ENCODE measurements at places on chromosomes 5 and 9.
A peak's percentile ranks its signal among the peaks of the same experiment; 100 is the strongest.

DNA sequence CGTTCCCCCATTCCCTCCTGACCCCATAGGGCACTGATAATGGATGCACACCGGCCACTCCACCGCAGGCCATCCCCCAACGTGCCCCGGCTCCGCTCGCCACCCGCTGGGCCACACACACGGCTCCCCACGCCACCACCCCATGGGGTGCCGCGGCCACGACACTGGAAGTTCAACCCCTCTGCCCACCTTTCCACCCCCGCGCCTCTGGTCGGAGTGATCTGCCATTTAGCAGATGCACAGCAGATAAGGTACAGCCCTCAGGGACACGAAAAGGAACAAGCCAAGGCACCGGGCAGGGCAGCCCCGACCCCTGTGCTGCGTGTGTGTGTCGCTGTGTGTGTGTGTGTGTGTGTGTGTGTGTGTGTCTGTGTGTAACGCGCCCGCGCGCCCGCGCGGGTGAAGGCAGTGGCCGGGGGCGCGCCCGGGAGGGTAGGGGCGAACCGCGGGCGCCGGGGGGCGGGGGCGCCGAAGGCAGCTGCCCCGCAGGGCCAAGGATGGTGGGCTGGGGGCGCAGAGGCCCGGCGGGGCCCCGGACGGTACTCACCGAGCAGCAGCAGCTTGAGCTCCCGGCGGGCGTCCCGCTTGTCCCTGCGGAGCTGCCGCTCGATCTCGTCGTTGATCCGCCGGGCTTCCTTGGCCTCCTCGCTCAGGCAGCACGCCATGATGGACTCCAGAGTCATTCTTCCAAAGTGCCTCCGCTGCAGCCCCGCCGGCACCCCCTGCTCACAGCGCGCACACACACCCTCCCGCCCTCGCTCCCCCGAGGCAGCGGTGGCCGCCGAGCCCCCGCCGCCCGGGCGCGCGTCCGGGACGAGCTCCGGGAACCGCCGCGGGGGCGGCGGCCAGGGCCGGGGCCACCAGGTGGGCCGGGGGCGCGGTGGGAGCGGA, 813 bp downstream of the GNAQ start:
- peak; percentile 47 for DNase-seq

DNA sequence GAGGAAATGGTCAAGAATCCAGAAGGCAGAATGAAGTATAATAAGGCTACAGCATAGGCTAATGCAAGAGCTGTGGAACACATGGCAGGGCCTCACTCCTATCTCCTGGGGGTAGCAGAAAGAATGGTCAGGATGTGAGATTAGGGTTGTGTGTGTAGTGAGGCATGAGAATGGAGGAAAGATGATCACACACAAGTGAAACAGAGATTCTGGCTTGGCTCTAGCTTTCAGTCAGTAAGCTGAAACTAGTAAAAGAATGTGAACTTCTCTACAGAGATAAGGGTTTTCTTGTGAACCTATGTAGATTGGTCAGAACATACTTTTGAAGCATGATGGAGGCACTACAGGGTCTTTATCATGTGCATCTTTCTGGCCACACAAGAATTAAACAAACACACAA, 298.8 kb downstream of the ASTN2 start:
- no peak for DNase-seq

- DNase-seq: no peak
Measured at GRCh38 chr5:138065102-138065501, 18.7 kb upstream of the WNT8A start.

GRCh38 chr5:994272-994607, 14.4 kb upstream of the NKD2 start:
- DNase-seq: peak; percentile 12

DNA sequence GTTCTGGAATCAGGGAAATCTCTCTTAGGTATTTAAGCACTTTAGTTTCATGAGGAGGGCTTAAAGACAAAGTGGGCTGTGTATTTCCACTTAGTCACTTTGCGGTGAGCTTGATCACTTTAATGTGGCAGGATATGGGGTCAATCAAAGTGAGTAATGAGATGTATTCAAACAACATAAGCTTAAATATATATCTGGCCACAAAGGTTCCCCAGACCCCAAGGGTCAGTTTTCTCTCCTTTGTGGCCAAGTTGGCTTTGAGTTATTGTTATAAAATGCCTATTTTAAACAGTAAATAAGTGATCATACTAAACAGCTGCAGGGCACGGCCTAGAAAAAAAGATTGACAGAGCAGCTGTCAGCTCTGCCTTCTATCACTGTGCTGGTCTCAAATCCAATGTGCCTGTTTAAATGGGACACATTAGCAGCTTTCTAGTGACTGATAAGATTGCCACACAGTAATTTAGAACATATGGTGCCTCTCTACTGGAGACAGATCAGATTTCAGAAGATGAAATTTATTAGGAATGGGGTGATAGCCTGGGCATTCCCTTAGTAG, 363.9 kb downstream of the AGTPBP1 start:
- no peak for DNase-seq

GRCh38 chr5:66981266-66982055, 215.1 kb downstream of the CD180 start:
- no peak for DNase-seq

GRCh38 chr5:98200726-98201541, 572.5 kb upstream of the RGMB start:
- no peak for DNase-seq

GRCh38 chr9:126367139-126367538, 40.5 kb downstream of the MVB12B start:
- DNase-seq: no peak

- no peak for DNase-seq
Measured at GRCh38 chr5:66542711-66543110, 53.5 kb upstream of the MAST4 start.

DNA sequence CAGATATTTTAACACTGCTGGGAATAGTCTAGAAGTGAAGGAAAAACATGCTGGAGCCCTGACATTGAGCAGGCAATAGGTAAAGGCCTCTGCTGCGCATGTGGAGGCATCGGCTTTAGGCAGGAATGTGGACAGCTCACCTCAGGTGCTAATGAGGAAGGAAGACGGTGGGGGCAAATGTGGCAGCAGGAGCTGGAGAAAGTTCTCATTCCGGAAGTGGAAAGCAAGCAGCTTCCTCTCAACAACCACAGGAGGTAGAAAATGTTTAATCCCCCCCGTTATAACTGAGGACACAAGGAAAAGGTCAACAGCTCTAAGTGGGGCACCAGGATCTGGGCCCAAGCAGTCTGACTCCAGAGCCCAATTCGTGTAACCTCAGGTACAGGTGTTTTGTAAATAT, 7.6 kb upstream of the RPS14 start:
- no peak for DNase-seq

GRCh38 chr9:89515416-89515815, 17.5 kb upstream of the SEMA4D start:
- no peak for DNase-seq

- DNase-seq: no peak
Measured at GRCh38 chr5:123517476-123517875, 5.5 kb downstream of the CSNK1G3 start.

GRCh38 chr5:135030123-135030955, 3.7 kb downstream of the PITX1 start:
- DNase-seq: no peak

GRCh38 chr9:133767625-133768024, 29.5 kb upstream of the SARDH start:
- DNase-seq: no peak

DNA sequence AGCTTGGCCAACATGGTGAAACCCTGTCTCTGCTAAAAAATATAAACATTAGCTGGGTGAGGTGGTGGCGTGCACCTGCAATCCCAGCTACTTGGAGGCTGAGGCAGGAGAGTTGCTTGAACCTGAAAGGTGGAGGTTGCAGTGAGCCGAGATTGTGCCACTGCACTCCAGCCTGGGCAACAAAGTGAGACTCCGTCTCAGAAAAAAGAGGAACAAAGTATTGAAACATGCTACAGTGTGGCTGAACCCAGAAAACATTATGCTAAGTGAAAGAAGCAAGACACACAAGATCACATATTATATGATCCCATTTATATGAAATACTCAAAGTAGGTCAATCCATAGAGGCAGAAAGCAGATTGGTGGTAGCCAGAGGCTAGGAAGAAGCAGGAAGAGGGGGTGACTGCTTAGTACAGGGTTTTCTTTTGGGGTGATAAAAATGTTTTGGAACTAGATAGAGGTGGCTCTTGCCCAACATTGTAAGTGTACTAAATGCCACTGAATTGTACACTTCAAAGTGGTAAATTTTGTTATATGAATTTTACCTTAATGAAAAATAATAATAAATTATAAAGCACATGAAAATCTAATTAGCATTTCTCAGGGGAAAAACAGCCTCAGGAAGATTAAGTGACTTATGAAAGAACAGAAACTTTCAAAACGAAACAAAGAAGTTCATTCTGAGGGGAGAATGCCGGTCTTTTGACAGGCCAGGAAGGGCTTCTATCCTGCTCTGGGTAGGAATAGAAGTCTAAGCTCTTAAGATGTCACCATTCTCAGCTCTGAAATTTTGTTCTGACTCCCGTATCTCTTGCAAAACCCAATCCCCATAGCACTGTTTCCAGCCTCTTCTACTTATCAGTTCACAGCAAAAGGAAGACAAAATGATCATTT, 161.1 kb upstream of the TBCA start:
- no peak for DNase-seq

Measured in 8988T (cell line).